ENCODE measurements at places on chromosomes 6 and 20. TPM values are rescaled to one million over a fixed set of nuclear protein-coding genes. Genes with fewer than 3 reads are reported as not detected.

The OSER1 gene
- 38.0 TPM for total RNA-seq

GRCh38 chr6:15952231-15953151, 176.4 kb upstream of the MYLIP start:
- no peaks in the 10 kb centered on the region for H3K27me3 ChIP-seq
- no peak overlapping the region for H3K27ac ChIP-seq

- peaks cover 7% of the 10 kb centered on the region for H3K4me1 ChIP-seq
- DNase-seq = peak; percentile 69
- no peaks in the 10 kb centered on the region for H3K36me3 ChIP-seq
Measured at GRCh38 chr20:19098806-19099578, 113.5 kb upstream of the SLC24A3 start.

DNA sequence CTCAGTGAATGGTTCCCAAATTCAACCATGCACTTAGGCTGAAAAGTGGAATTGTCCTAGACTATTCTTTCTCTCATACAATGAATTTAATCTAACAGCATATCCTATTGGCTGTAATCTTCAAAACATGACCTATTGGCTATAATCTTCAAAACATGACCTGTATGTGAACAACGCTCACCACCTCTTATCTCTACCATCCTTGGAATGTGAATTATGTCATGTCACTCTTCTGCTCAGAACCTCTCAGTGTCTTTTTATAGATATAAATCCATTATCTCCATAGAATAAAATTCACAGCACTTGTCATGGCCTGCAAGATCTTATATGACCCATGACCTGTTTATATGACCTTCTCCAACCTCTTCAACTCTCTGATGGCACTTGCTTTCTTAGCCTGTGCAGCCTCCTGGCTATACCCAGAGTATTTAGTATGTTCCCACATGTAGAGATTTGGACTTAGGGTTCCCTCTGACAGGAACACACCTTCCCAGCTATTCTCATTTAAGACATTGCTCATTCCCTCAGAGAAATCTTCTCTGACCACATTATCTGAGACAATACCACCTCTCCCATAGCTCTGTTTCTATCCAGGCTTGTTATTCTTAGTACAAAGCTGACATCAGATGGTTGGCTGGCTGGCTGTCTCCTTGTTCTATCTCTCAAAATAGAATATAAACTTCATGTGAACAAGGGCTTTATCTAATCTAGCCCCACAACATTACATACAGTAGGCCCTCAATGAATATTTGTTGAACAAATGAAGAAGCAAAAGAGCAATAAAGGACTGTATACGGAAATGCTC, 275.0 kb upstream of the PREP start:
- no peaks in the 10 kb centered on the region for H3K36me3 ChIP-seq
- H3K4me3 ChIP-seq = no peak overlapping the region
- no peak overlapping the region for H3K27ac ChIP-seq
- no peaks in the 10 kb centered on the region for H3K4me1 ChIP-seq

GRCh38 chr20:7585126-7585679, 355.1 kb downstream of the HAO1 start:
- no peak overlapping the region for H3K27ac ChIP-seq
- H3K27me3 ChIP-seq = no peaks in the 10 kb centered on the region
- no peak overlapping the region for H3K4me3 ChIP-seq
- no peaks in the 10 kb centered on the region for H3K36me3 ChIP-seq
- no peak for DNase-seq

DNA sequence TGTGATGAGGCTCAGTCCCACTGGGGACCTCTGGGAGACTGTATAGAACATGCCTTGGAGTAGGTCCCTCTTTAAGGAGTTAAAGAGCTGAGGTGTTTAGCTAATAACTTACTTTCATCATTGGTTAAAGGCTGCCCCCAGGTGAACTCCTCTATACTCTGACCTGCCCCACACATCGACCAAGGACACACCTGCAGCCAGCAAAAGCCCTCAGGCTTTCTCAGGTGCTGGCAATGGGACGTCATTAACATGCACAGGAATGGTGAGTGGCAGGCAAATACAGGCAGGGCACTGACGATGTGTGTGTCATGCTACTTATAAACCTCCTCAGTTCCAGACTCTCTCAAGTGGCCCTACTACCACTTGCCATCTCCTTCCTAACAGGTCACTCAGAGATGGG, 366.4 kb downstream of the KIF16B start:
- no peaks in the 10 kb centered on the region for H3K36me3 ChIP-seq
- no peak overlapping the region for H3K4me3 ChIP-seq
- DNase-seq = no peak
- H3K27me3 ChIP-seq = no peaks in the 10 kb centered on the region
- no peak overlapping the region for H3K27ac ChIP-seq

DNA sequence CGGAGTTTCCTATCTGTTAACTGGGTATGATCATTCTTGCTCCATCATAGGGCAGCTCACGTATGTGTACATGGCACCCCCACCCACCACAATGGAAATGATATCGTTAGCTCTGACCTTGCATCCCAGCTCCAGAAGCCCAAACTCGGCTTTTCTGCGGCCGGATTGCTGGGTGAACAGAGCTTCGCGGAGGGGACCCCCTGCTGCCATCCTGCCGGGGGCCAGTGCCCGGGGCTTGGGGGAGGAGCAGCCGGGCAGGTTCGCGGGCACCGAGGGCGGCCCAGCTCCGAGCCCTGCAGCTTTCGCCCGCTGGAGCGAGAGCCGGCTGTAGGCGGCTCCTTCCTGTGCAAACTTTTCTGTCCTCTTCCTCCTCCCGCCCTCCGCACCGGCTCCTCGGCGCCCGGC, 24.9 kb upstream of the FUCA2 start:
- peak overlapping the region; percentile 52 for H3K4me3 ChIP-seq
- H3K27ac ChIP-seq = peak overlapping the region; percentile 88
- peaks cover 14% of the 10 kb centered on the region for H3K4me1 ChIP-seq
- peak; percentile 62 for DNase-seq
- no peaks in the 10 kb centered on the region for H3K27me3 ChIP-seq

GRCh38 chr6:87753131-87753685, 51.2 kb upstream of the AKIRIN2 start:
- no peak for DNase-seq
- H3K36me3 ChIP-seq = no peaks in the 10 kb centered on the region
- H3K4me1 ChIP-seq = no peaks in the 10 kb centered on the region
- no peak overlapping the region for H3K4me3 ChIP-seq

DNA sequence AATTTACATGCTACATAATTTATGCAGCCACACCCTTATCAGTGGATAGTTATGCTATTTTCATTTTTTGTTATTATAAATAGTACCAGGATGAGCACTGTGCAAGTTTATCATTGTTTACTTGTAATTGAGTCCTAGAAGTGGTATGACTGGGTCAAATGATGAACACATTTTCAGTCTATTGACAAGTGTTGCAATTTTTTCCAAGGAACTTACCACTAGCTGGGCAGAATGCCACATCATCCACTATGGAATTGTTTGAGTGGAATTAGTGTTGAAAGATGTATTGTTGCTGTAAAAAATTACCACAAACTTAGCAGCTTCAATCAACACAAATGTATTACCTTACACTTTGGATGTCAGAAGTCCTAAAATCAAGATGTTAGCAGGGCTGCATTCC, 38.1 kb upstream of the OPN5 start:
- no peak overlapping the region for H3K4me3 ChIP-seq
- DNase-seq = no peak
- peaks cover 17% of the 10 kb centered on the region for H3K4me1 ChIP-seq
- H3K27ac ChIP-seq = no peak overlapping the region
- no peaks in the 10 kb centered on the region for H3K36me3 ChIP-seq

DNA sequence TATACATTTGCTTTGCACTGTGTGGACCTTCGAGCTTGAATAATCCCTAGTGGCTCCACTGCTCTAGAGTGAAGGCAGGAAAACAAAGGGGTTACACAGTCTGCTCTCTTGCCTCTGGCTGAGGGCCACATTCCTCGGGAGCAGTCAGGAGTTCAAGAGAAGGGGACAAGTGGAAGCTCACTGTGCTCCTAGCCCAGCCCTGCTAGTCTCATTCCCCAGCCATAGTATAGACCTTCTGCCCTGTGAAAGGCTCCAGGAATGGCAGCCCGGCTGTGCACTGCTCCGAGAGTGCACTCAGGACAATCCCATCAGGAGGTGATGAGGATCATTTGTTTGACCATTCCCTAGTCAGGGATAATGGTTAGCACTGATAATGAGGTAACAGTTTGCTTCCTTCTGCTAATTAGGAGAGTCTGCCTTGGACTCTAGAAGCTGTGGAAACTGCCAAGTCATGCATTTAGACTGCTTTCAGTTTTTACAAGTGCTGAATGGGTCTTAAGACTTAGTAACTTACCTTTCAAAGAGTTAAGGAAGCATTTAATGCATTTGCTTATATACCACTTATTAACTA, 8.5 kb downstream of the IYD start:
- H3K4me3 ChIP-seq = no peak overlapping the region
- H3K27ac ChIP-seq = no peak overlapping the region
- DNase-seq = no peak
- no peaks in the 10 kb centered on the region for H3K36me3 ChIP-seq

GRCh38 chr20:10314198-10314597, 95.6 kb downstream of the SNAP25 start:
- peaks cover 4% of the 10 kb centered on the region for H3K27me3 ChIP-seq
- DNase-seq = no peak
- H3K27ac ChIP-seq = no peak overlapping the region
- no peak overlapping the region for H3K4me3 ChIP-seq

GRCh38 chr20:3296261-3297078, 57.5 kb upstream of the SLC4A11 start:
- peaks cover 6% of the 10 kb centered on the region for H3K27me3 ChIP-seq
- H3K4me1 ChIP-seq = no peaks in the 10 kb centered on the region
- no peaks in the 10 kb centered on the region for H3K36me3 ChIP-seq
- H3K27ac ChIP-seq = no peak overlapping the region

GRCh38 chr20:21154692-21155091, 28.8 kb downstream of the KIZ start:
- DNase-seq = no peak
- no peaks in the 10 kb centered on the region for H3K36me3 ChIP-seq
- no peaks in the 10 kb centered on the region for H3K4me1 ChIP-seq

- H3K27ac ChIP-seq = no peak overlapping the region
- H3K4me3 ChIP-seq = no peak overlapping the region
Measured at GRCh38 chr20:24964506-24964840, 15.4 kb downstream of the CST7 start.

Data from transverse colon (tissue), 4 donors.